ENCODE measurements at places on chromosomes 1 and 21. TPM values are rescaled to one million over a fixed set of nuclear protein-coding genes. Genes with fewer than 3 reads are reported as not detected.
A peak's percentile ranks its signal among the peaks of the same experiment; 100 is the strongest.

DNA sequence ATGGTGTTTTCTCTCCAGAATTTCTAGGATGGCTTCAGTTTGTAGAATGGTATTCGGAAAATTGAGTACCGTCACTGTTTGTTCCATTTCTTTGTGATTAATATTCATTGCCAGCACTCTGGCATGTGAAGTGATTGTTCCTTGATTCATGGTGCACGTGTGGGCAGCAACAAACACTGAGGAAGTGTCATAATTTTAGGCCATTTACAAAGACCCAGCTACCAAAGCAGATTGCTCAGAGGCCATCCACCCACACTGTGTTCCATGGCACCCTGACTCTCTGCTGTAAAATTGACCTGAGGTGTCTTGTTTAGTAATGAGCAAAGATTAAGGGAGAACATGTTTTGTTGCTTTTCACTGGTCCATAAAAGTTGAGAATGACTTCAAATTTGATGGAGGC is 250.9 kb upstream of the FMN2 start:
- H3K27ac ChIP-seq: no peak overlapping the region
- no peaks in the 10 kb centered on the region for H3K4me1 ChIP-seq
- H3K36me3 ChIP-seq: no peaks in the 10 kb centered on the region
- DNase-seq: no peak
- H3K27me3 ChIP-seq: no peaks in the 10 kb centered on the region

HAO2 gene
- polyA plus RNA-seq: 236 TPM

RFX5 gene
- polyA plus RNA-seq: 5.2 TPM

ELF3 gene
- polyA plus RNA-seq: 29.0 TPM

AMIGO1 gene
- polyA plus RNA-seq: 1.7 TPM

TNNT2 gene
- polyA plus RNA-seq: 0.25 TPM

- no peaks in the 10 kb centered on the region for H3K27me3 ChIP-seq
- peaks cover 22% of the 10 kb centered on the region for H3K4me1 ChIP-seq
- no peak for DNase-seq
- peak overlapping the region; percentile 22 for H3K27ac ChIP-seq
- H3K36me3 ChIP-seq: no peaks in the 10 kb centered on the region
- no peak overlapping the region for H3K4me3 ChIP-seq
These were observed 8.9 kb upstream of the ZNF669 start for GRCh38 chr1:247113094-247113497.

GRCh38 chr1:157652859-157653493 is 47.6 kb downstream of the FCRL3 start:
- no peak for DNase-seq
- H3K27me3 ChIP-seq: no peaks in the 10 kb centered on the region
- no peaks in the 10 kb centered on the region for H3K4me1 ChIP-seq
- no peak overlapping the region for H3K4me3 ChIP-seq

DNA sequence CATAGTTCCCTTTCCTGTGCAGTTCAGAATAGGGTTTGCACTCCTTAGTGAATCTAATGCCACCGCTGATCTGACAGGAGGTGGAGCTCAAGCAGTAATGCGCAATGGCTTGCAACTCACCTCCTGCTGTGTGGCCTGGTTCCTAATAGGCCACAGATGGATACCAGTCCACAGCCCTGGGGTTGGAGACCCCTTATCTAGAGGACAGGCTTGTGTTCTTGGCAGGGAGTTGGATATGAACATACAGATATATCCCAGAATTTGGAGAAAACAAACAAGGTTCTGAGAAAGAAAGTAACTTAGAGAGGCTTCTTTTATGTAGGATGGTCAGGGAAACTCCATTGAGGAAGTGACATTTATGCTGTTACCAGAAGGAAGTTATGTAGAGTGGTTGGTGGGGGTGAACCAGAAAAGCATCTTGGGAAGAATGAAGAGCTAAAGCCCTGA is 5.1 kb upstream of the PTPRC start:
- no peak overlapping the region for H3K4me3 ChIP-seq
- no peak for DNase-seq
- H3K4me1 ChIP-seq: no peaks in the 10 kb centered on the region
- H3K27me3 ChIP-seq: no peaks in the 10 kb centered on the region
- no peaks in the 10 kb centered on the region for H3K36me3 ChIP-seq

GRCh38 chr1:168613691-168614231 is 37.4 kb downstream of the XCL1 start:
- DNase-seq: no peak
- no peak overlapping the region for H3K4me3 ChIP-seq
- no peaks in the 10 kb centered on the region for H3K4me1 ChIP-seq
- H3K36me3 ChIP-seq: no peaks in the 10 kb centered on the region
